ENCODE measurements at places on chromosomes 6 and 20.

GRCh38 chr20:32358883-32359632, 927 bp downstream of the ASXL1 start:
- DNase-seq = peak; percentile 81

GRCh38 chr6:119330520-119331113, 18.9 kb downstream of the MAN1A1 start:
- DNase-seq = no peak

- no peak for DNase-seq
These were observed 34.3 kb downstream of the FNDC1 start for GRCh38 chr6:159203304-159204005.

DNA sequence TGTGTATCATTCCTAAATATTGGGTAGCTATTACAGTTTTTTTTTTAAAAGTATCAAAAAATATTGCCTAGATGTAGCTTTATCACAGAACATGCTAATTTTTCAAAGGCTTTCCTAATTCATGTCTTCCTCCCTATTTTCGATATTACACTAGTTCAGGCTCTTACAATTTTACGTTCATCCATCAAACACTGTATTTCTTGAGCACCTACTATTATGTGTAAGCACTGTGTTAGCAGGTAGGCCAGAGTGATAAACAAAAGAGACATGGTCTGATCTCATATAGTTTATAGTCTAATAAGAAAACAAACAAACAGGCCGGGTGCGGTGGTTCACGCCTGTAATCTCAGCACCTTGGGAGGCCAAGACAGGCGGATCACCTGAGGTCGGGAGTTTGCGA, 69.5 kb downstream of the FAM217A start:
- DNase-seq = no peak

DNA sequence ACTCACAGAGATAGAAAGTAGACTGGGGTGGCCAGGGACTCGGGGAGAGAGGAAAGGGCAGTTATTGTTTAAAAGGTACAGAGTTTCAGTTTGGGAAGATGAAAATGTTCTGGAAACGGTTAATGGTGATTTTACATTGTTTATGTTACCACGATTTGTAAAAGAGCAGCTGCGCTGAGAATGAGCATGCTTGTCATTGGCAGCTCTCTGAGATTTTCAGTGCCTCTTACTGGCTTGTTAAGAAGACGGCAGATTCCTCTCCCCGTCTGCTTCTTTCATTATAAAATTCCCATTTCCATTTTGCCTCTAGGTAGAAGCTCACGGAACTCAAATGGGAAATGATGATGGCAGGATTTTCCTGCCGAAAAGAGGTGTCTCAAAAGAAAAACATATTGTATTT, 39.7 kb upstream of the PPP1R3G start:
- DNase-seq = no peak

DNA sequence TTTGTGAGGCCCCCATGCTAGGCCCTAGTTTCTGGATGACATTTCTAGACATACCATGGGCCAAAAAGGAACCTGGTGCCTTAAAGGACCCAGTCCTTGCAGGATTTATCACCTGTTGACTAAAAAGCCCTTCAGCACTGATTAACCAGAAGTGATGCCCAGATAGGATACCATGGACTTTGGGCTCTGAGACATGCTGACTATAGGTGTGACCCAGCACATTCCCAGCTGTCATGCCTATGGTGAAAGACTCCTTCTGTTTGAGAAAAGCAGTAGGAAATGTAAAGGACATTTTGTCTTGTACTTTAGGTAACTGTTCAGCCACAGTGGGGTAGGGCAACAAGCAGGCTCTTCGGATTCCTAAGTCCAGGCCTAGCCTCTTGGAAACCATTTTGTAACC, 724.2 kb downstream of the CD109 start:
- no peak for DNase-seq

DNA sequence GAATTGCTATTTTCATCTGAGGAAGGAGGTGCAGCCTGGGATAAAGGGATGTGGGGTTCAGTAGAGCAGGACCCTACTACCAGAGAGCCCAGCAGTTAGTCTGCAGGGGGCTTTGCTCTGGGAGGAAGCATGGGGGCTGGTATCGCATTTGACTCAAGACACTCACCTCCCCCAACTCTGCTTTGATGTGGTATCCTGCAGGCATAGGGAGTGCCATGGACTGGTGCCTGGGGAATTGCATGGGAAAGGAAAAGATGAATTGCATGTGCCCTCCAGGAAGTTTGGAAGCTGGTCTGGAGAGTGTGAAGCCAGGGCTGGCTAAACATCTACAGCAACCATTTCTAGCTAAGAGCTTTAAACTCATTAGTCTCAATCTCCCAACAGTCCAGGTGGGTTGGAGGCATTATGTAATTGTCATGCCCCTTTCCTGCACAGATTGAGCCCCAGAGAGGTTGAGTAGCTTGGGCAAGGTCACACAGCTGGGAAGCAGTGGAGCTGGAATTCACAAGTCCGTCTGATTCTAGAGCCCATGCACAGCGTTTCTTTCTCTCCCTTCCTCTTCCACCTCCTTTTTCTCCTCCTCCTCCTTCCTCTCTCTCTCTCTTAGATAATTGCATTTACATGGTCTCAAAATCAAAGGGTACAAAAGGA, 26.2 kb upstream of the PNPLA1 start:
- DNase-seq = no peak

DNA sequence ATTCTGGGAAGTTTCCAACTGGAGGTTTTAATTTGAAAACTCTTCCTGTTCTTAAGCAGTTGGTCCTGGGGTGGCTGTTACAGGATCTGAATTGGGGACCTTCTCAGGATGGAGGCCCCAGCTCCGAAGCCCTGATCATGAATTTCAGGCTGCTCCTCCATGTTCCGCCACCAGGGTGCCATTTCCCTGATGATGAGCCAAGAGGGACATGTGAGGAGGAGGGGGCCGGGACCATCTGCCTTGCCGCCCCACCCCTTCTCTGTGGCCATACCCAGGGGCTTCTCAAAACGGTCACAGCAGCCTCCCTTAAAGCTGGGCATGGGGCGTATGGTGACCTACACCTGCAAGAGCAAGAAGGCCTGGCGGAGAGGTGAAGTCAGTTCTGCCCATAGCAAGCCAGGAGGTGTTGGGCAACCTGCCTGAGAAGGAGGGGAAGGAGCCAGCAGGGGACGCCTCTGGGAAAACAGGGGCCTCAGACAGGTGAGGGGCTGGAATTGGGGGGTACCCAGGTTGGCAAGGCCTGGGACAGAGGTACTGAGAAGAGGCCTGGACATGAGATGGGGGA, 3.6 kb upstream of the BAK1 start:
- no peak for DNase-seq

- DNase-seq = no peak
These were observed 129.2 kb downstream of the TBX18 start for GRCh38 chr6:84635081-84635761.

DNA sequence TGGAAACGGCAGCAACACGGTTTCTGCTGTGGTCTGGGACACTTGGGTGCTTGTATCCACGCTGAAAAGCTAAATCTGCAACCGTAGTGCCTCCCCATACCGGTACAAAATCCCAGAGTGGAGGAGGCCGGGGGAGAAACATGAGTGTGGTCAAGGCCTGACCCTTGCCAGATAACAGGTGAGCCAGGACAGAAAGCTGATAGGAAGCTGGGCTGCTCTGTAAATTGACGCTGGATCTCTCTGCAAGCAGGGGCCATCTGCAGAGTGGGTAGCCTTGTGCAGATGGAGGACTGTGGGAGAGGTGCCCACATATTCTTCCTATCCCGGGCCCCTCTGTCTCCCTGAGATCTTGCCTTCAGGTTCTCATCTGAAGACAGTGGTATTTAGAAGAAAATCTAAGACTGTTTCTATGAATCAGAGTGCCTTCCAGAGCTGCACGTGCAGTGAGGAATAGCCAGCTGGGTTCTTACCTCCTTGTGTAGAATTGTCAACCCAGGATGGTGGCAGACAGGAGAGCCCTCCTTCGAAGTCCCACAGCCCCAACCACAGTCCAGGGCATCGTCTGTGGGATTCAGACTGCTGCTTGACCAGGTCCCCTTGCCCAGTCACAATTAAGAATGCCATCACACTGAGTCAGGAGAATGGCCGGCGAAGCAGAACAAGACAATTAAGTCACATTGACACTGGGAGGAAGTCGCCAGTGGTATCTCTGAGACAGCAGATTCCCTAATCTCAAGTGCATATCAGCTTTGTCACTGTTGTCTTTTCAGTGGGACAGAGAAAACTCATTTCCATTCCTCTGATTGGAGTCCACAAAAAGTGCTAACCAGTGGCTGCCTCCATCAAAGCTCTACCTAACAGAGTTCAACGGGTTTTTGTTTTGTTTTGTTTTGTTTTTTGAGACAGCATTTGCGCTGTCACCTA, 100.0 kb upstream of the RIPOR2 start:
- DNase-seq = no peak

DNA sequence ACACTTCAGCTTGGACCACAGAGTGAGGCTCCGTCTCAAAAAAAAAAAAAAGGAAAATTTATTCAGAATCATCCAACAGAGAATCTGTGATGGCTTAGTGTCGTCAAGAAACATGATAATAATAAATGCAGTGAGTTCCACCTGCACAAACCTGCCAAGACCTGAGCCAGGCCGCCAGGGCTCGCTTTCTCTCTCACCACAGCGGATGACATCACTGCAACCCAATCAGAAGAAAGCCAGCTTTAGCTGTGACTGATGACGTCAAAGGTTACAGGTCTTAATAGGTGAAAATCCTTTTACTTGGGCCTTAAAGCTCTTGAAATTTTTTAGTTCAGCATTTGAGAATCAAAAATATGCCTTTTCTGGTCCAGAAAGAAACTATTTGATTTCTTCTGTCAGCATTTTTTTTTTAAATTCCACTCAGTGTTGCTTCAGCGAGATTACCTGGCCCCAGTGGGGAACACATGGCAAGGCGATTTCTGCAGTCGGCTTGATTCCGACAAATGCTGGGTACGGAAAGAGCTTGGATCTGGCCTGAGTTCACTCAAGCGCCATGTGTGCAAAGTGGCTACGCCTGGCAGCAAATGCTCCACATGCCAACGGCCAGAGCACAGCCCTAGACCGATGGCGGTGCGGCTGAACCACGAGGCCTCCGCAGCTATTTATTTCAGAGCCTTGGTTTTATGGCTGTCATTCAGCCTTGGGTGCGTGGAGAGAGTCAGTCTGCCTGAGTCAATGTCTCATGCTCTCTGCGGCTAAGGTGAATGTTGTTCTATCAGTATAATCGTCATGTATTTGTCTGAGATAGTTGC, 105.7 kb upstream of the QKI start:
- no peak for DNase-seq

DNA sequence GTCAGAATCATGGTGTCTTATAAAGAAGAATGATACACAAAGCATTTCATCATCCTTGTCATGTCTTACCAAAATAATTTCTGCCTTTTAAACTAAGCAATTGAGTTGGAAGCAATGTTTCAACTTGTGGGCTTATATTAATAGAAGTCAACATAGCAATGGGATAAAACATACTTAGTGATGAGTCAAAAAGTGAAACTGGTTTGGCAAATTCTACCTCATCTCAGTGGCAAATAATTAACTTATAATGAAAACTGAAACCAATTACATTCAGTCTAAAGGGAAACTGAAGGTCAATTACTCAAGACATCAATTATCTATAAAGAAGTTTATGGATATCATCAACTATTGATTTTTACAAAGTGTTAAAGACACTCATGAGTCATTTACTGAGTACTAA, 463.8 kb downstream of the BMP2 start:
- DNase-seq = no peak

DNA sequence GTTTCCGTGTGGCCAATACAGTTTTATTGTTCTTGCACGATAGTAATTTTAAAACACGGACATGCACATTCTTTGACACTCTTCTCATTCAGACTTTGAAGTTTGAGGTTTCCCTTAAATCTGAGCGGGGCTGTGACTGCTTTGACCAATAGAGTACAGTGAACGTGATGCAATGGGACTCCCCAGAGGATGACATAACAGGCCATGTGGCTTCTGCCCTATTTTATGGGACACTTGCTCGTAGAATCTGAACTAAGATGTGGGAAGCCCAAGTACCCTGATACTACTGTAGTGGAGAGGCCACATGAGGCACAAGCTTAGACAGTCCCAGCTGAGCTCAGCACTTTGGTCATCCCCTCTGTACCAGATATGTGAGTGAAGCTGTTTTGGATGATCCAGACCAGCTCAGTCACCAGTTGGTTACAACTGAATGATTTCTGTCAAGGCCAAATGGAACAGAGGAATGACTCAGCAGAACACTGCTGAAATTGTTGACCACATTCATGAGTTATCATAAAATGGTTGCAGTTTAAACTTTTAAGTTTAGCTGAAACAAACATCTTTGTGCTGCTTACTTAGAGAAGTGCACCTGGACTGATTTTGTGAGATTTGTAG, 279.4 kb downstream of the RFPL4B start:
- DNase-seq = peak; percentile 46

- no peak for DNase-seq
These were observed 42.8 kb upstream of the FAM135A start for GRCh38 chr6:70370496-70370895.

Data from NB4 (cell line).